ENCODE measurements at places on chromosomes 7 and 10. TPM values are rescaled to one million over a fixed set of nuclear protein-coding genes. Genes with fewer than 3 reads are reported as not detected.

DNA sequence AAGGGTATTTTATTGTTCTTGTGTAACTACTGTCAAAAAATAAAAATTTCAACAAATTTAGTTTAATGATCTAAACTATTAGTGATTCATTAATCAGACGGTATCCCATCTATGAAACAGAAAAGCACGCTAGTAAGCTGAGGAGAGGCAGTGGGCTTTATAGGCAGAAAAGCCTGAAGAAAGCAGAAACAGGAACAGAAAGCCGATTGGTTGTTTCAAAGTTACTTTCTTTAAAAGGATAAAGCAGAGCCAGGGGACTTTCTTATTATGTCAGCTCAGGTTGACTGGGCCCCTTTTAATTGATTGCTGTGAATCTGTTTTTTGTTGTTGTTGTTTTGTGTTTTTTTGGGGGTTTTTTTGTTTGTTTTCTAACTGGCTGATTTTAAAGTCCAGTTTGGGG lies 105.5 kb downstream of the TES start:
- DNase-seq, result no peak

- DNase-seq, result no peak
Measured at GRCh38 chr10:104577163-104577562, 63.9 kb upstream of the SORCS3 start.

- DNase-seq, result no peak
Measured at GRCh38 chr10:64101606-64102263, 580.5 kb downstream of the REEP3 start.

- DNase-seq, result no peak
Measured at GRCh38 chr10:51244748-51245490, 170.6 kb downstream of the PRKG1 start.

DNA sequence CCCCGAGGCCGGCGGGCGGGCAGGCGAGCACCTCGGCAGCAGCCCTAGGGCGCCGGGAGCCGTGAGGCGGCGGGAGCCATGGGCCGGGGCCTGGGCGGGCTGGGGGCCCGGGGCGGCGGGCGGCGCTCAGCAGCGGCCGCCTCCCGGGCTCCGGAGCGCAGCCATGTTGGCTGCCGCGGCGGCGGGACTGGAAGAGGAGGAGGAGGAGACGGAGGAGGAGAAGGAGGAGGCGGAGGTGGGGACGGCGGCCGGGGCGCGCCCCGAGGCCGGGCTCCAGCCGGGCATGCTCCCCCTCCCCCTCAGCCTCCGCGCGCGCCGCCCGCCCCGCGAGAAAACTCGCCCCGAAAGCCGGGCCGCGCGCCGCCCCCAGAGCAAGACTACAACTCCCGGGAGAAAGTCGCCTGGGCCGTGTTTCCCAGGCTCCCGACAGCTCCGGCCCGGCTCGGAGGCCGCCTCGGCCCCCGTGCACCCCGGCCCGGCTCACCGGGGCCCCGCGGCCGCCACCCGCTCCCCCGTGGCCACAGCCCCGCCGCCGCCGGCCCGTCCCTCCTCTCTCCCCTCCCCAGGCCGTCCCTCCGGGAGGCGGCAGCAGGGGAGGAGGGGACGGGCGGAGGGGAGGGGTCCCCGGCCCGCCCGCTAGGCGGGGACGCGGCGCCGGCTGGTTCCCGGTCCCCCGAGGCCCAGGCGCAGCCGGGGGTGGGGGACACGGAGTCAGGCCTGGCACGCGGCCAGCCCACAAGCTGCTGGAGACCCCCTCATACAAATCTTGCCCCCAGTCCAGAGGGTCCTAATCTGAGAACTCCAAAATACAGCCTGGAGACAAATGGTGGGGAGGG lies at the start of gene DLG5:
TSS of gene DLG5 (minus strand) at position 190 of the 836 bp plus-strand sequence. CDS start 235 bp downstream, outside the sequence.
- DNase-seq, result no peak

- no peak for DNase-seq
Measured at GRCh38 chr7:115674467-115675024, 356.0 kb downstream of the TFEC start.

- no peak for DNase-seq
Measured at GRCh38 chr7:28199021-28199510, 18.5 kb upstream of the JAZF1 start.

DNA sequence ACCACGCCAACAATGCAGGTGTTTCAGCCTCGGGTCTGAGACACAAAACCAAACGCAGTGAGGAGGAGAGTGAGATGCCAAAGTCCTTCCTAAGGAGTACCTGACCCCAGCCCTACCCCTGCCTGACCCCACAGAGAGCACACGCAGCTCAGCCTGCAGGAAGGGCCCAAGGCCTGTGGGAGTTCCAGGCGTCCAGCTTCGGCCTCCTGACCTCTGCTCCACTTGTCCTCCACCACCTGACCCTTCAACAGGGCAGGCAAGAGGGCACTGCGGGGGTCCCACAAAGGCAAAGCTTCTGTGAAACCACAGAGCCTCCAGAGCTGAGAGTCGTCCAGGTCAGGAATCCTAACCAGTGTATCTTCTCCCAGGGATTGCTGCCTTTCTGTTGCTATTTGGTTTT lies 122.0 kb upstream of the PPP2R2D start:
- DNase-seq, result no peak

- DNase-seq, result no peak
Measured at GRCh38 chr7:124388751-124389150, 355.9 kb upstream of the TMEM229A start.

GRCh38 chr10:127737563-127738511 lies 852 bp downstream of the FOXI2 start:
- DNase-seq, result no peak

GRCh38 chr7:137166363-137166762 lies 177.2 kb downstream of the PTN start:
- DNase-seq, result no peak

DNA sequence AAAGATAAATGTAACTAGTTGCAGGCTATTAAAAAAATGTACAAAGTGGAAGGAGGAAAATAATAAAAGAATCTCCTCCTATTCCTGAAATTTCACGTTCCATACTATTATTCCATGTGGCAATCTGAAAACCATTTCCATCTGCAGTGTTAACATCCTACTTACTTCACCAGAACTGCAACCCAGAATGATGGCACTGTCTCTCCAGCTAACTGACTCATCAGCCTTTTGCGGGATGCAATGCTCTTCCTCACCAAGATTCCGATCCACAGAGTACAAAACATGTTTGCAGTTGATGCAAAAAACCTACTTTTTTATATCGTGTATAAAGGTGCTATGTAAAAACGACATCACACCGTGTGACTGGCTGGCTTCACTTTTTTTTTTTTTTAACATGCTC lies 50.8 kb downstream of the ESYT2 start:
- no peak for DNase-seq

DNA sequence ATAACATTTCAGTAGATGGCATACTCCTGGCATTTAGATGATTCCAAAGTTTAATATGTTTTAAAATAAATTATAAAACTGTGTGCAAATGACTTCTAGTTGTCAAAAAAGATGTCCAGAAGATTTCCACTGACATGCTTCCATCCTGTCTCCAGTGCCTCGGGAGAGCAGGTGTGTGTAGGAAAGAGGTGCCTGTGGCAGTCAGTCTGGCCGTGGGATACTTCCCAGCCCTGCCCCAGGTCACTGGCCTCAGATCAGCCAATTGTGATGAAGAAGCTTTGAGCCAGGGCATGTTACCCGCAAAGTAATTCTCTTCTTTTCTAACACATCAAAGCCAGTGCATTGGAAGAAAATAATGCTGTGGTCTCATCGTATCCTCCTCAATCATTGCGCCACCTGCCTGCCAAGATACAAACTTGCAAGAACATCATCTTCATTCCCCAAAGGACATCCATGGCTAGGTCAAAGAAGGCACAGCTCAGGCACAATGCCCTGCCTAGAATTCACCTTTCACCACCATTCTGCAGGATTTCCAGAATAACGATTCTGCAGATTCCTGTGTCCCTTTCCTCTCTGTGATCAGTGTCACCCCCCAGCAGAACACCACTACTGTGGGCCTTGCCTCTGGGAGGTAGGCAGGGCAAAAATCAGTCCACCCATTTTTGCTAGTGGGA lies 6.3 kb upstream of the KCNMA1 start:
- peak; percentile 22 for DNase-seq

DNA sequence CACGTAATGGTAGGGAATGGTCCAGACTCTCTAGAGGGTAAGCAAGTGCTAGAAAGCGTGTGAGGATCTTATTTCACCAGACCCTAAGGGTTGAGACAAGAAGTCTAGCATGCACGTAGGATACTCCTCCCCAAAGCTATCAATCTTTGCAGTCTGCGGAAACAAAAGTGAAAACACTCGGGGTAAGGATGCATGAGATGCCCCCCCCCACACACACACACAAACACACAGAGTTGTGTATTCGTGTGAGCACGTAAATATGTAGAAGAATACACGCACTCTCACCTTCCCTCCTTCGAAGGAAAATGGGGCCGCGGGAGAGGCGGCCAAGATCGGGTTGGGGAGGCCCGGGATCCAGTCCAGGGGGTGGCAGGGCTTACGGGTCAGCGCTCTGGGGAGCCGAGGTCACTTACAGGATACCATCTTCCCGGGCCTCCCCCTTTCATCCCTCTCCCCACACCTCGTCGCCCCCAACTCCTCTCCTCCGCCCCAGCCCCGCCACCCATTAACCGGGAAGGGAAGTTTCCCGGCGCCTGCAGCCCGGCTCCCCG lies 455 bp downstream of the CUL2 start:
- DNase-seq, result peak; percentile 28

DNA sequence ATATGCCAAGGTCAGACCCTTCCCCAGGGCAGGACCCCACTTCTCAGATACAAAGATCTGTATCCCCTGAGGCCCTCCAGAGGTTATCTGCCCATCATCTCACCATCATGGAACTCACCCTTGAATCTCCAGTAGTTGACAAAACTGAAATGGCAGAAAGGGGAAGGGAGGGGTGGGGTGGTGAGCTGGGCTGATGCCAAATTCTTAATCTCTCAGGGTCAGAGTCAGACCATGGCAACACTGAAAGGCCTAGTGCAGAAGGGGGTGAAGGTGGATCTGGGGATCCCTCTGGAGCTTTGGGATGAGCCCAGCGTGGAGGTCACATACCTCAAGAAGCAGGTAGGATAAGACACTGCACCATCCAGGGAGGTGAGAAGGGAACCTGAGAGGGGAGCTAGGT lies 3.1 kb downstream of the CNPY4 start:
- DNase-seq, result no peak

- no peak for DNase-seq
Measured at GRCh38 chr10:84194424-84195043, at the start of gene CDHR1. Gene CDHR1, plus strand, starts transcription at chr10:84194537. Its CDS starts 224 bp downstream, at chr10:84194761.

DNA sequence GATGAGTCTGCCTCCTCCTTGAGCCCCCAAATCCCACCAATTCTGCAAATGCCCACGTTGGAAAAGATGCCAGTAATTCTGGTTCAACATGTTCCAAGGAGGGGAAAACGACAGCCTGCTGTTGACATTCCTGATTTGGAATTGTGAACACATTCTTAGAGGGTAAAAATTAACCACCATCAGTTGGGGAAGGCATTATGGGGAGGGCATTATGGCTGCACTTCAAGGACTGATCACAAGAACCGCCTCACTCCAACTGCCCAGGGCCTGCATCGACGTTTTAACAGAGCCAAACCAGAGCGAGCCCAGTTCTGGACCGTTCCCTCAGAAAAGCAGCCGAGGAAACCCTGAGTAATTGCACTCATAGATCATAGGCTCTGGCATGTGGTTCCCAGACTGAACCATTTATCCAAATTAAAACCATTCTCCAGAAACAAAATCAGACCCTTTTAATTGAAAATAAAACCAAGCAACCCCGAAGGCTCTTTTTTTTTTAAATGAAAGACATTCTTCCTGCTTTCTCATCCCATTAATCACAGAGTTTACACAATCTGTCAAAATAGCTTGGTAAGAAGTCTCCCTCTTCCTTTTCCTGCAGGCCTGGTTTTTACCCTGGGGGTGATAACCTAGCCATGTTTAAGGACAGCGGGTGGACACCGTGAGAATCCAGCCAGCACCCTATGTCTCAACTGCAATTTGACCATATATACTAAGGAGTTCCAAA lies 8.0 kb downstream of the TNS3 start:
- peak; percentile 64 for DNase-seq

DNA sequence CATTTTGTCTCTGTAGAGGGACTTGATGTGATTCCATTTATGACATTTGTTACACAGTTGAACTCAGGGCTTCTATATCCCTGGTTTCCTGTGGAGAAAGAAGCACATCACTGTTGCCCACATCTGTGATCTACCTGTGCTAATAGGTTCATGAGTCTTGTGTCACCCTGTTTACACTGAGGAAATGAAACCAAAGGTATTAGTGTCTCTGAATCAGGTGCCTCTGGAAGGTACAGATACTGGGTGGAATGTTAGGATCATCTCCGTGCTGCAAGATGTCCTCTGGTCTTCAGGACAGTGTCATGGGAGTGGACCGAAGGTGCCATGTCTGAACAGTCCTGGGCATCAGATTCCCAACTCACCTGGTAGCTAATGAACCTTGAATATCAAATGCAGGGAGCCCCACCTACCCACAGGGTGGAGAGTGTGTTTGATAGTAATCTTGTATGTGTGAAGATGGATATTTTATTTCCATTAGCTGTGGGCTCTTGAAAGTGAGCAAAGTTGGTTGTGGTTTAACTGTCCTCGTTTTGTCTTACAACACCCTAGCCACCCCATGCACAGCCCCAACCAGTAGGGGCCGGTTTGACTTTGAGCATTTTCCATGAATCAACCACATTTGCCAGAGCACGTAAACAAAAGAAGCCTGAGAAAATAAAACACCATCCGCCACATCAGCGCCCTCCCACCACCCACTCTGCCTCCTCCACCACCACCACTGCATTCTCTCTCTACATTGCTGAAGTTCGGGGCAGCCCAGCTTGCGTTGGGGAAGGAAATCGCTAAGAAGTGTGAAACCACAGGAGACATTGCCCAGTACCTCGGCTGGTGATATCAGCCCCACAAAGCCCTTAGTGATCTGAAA lies 40.7 kb downstream of the TARP start:
- DNase-seq, result no peak

AKR1C8 gene
- total RNA-seq, result not detected

OR13A1 gene
- total RNA-seq, result not detected

PLA2G12B gene
- total RNA-seq, result not detected

CDK14 gene
- 0.61 TPM for total RNA-seq

CYREN gene
- total RNA-seq, result 70.3 TPM

CAV1 gene
- 4.5 TPM for total RNA-seq

MPLKIP gene
- 66.0 TPM for total RNA-seq

TMEM176A gene
- total RNA-seq, result 0.39 TPM

GNAT3 gene
- not detected for total RNA-seq
